ENCODE measurements at places on chromosomes 7 and 10.

DNA sequence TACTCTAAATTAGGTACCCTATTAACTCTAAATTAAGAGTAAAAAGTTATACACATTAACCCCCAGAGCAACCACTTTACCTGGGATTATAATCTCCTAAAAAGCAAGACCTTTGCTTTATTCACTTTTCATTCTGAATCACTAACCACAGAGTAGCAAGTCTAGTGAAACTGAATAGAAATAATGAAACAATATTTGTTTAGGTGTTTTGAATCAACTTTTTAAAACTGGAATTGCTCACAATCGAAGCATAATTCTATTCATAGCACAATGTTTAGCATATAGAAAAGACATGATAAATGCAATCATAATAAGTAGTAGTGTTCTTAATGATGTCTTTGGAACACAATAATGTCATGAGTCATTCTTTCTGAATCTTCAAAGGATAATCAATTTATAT lies 37.0 kb upstream of the CASD1 start:
- DNase-seq, result no peak

GRCh38 chr7:112172870-112173567 lies 33.2 kb downstream of the DOCK4 start:
- no peak for DNase-seq

DNA sequence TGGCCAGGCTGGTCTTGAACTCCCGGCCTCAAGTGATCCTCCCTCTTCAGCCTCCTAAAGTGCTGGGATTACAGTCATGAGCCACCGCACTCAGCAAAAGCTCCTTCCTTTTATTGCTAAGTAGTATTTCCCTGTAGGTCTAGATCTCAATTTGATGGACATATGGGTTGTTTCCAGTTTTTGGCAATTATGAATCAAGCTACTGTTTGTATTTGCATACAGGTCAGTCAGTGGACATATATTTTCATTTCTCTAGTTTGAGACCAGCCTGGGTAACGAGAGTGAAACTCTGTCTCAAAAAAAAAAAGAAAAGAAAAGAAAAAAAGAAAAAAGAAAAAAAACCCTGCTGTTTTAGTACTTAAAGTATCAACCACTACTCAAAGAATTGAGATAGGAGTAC lies 6.4 kb upstream of the PRKRIP1 start:
- no peak for DNase-seq

- no peak for DNase-seq
Observed at GRCh38 chr10:91682912-91683311, 50.0 kb upstream of the PPP1R3C start.

- no peak for DNase-seq
Observed at GRCh38 chr7:115009736-115010440, 88.0 kb downstream of the MDFIC start.

DNA sequence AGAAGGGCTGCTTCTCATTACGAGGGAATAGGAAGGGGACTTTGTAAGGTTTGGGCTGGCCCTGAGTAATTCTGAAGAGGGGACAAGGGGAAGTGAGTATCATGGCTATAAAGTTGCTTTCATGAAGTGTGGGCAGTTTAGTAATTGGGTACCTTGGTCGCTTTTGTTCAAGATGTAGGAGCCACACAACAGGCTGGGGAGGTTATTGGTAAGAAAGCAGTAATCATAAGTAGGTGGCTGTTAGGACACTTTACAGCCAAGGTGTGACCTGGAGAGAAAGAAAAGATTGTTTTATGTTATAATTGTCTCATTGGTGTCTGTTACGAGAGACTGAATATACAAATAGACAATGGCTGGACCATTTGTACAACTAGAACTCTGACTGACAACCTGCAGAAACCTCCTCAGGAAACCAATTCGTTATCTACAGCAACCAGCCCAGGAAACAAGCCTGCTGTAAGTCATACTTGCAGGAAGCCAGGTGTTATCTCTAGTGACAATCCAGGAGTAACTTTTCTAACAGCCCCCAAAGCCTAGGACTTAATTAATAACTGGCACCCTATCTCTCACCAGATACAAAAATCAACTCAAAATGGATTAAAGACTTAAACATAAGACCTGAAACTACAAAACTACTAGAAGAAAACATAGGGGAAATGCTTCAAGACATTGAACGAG lies 5.0 kb upstream of the CCM2 start:
- DNase-seq, result no peak

- DNase-seq, result no peak
Observed at GRCh38 chr7:154863766-154864522, 139.0 kb downstream of the PAXIP1 start.
